ENCODE measurements at places on chromosomes 16 and 17. TPM values are rescaled to one million over a fixed set of nuclear protein-coding genes. Genes with fewer than 3 reads are reported as not detected.

- no peak for DNase-seq
Measured at GRCh38 chr17:63479495-63480184, 2.8 kb downstream of the ACE start.

Gene SCARF1
- 1.5 TPM for total RNA-seq

- no peak for DNase-seq
Measured at GRCh38 chr16:49748322-49748721, 107.6 kb downstream of the ZNF423 start.

DNA sequence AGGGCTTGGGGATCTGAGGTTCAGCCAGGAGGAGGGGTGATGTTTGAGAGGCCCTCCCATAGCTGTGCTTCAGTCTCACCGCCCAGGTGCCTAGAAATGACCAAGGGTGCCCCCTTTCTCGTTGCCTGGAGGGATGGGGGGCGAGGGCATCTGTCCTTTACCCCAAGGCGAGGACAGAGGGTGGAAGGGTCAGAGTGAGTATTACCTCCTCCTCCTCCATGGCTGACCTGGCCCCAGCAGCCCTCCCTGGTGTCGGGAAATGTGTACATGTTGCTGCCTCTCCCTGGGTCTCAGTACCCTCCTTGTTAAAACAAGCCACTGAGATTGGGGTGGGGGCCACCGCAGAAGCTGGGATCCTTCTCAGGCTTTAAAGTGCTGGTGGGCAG is 2.4 kb downstream of the NECAB2 start:
- no peak for DNase-seq

DNA sequence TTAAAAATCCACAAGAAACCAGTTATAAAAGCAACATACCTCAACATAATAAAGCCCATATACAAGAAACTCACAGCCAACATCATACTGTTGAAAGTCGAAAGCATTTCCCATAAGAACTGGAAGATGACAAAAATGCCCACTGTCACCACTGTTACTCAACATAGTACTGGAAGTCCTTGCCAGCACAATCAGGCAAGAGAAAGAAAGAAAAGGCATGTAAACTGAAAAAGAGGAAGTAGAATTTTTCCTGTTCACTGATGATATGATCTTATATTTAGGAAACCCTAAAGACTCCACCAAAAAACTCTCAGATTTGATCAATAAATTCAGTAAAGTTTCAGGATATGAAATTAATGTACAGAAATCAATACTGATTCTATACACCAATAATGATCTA is 45.1 kb downstream of the AHSP start:
- DNase-seq, result no peak

DNA sequence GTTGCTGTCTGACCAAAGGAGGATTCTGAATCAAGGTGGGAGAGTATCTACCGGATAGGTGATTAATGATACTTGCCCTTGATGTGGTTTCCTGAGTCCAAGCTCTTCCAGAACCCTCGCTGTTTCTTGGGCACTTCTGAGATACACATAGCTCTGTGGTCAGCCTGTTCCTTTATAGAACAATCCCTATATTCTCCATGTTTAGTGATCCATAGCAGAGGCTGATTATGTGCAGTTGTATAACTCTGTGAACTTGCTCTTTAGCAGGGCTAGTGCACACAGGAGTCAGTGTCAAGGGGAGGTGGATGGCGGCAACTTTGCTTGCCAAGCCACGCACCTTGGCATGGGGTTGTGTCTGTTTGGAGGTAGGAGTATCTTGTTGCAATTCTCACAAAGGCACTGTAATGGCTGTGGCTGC is 36.1 kb downstream of the ARL4D start:
- no peak for DNase-seq

- DNase-seq, result no peak
Measured at GRCh38 chr17:30450125-30451027, 26.8 kb upstream of the GOSR1 start.

Gene CDH16
- total RNA-seq, result not detected

Gene NDRG4
- 1.1 TPM for total RNA-seq

DNA sequence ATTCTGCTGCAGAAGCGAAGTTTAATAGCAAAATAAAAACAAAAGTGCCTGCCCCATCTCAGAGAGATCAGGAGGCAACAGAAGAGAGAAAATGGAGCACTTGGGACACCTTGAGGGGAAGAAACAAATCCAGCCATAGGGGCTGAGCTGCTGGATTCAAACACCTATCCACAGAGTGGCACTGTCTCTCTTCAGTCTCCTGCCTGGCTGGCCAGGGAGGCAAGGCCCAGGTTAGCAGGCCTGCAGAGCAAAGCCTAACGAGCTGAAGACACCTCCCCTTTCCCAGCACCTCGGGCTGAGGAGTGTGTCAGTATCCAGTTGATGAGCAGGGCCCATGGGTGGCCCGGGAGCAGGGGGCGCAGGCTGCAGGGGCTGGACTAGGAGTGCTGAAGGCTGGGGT is 8.8 kb upstream of the KRT31 start:
- no peak for DNase-seq

DNA sequence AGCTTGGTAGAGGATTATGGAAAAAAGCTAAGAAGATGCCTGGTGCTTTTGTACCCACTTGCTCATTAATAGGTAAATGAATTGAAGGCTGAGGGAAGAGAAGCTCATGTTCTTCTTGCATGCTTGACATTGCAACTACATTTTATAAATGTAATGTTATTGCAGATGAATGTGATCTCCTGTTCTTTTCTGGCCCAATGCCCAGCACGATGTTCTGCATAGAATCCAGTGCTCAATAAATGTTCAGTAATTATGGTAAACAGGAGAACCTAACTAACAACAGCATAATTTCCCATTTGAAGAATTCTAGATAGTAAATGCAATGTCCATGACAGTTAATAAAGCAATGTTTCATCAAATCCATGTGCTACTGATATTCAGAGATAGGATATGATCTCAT is 638.2 kb upstream of the SOX9 start:
- DNase-seq, result no peak

- DNase-seq, result no peak
Measured at GRCh38 chr16:11386791-11387546, 41.7 kb downstream of the RMI2 start.

DNA sequence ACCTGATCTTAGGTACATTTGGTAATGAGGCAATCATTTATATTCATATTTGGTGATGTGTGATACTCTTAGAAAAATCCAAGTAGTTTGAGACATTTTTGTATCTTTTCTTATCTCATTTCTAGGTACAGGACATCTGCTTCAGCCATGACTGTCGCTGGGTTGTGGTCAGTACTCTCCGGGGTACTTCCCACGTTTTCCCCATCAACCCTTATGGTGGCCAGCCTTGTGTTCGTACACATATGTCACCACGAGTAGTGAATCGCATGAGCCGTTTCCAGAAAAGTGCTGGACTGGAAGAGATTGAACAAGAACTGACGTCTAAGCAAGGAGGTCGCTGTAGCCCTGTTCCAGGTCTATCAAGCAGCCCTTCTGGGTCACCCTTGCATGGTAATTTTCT is 312.2 kb downstream of the BCAS3 start:
- no peak for DNase-seq

GRCh38 chr16:81601601-81602255 is 157.1 kb downstream of the CMIP start:
- no peak for DNase-seq

- no peak for DNase-seq
Measured at GRCh38 chr16:31356566-31357323, 1.8 kb downstream of the ITGAX start.

DNA sequence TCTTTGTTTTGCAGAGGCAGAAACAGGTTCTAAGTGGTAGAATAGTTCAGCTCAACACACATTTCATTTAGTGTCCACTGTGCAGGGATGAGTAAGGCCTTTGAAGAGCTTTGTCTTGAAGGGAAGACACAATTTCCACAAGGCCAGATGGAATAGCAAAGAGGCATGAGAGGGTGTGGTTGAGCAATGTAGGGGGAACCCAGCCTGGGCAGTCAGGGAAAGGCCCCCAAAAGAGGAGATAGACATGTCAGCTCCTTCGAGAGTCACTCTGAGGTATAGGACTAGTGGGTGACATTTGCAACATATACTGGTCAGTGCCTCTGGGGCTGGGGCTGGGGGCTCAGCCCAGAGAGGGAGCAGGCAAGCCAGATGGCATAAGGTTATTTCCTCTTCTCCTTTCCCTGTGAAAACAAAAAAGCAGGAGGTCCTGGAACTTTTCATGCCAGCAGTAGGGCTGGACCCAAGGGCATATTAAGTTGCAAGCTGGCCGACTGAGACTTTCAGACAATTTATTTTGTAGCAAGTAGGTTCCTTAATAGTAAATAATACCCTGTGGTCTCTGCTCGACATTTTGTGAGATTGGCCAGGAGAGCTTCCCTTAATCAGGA is 7.1 kb downstream of the ALKBH5 start:
- DNase-seq, result no peak

- DNase-seq, result no peak
Measured at GRCh38 chr16:7482032-7482431, 149.4 kb downstream of the RBFOX1 start.

- no peak for DNase-seq
Measured at GRCh38 chr17:38560503-38561318, 45.0 kb downstream of the SRCIN1 start.

- DNase-seq, result no peak
Measured at GRCh38 chr17:3602499-3602898, 6.7 kb downstream of the TRPV1 start.

Gene C17orf67
- 8.4 TPM for total RNA-seq

DNA sequence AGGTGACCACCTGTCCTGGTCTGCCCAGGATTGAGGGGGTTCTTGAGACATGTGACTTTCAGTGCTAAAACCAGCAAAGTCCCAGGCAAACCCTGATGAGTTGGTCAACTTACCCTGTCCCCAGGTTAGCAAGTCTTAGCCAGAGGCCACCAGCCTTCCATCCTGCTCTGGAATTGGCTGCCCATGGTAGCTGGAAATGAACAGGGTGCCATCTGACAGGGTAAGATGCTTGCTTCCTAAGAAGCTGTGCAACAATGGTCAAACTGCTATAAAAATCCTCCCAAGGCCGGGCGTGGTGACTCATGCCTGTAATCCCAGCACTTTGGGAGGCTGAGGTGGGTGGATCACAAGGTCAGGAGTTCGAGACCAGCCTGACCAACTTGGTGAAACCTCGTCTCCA is 22.8 kb upstream of the MTMR4 start:
- no peak for DNase-seq

DNA sequence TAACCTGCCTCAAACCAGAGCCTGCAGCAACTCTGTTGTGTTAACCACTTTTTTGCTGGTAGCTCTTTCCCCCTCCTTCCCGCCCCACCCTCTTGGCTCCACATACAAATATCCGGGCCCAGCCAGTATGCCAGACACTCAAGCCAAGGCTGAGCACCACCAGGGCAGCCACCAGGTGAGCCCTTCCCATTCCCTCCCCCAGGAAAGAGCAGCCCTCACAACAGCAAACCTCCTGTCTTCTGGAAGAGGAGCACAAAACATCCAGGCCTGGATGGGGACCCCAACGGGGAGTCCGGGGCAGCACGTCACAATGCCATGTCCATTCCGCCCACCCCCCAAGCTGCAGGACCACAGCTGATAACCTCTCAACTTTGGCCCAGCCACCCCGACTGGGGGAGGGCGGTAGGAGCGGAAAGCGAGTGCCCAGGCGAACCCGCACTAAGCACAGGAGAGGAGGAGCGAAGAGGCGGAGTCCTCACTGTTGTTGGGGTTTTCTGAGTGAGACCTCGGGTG is 757 bp downstream of the ORMDL3 start:
- DNase-seq, result peak; percentile 43

Gene C17orf113
- 0.93 TPM for total RNA-seq

- no peak for DNase-seq
Measured at GRCh38 chr16:77869997-77870813, 81.8 kb downstream of the VAT1L start.

GRCh38 chr17:69643686-69644085 is 229.2 kb downstream of the MAP2K6 start:
- DNase-seq, result no peak

DNA sequence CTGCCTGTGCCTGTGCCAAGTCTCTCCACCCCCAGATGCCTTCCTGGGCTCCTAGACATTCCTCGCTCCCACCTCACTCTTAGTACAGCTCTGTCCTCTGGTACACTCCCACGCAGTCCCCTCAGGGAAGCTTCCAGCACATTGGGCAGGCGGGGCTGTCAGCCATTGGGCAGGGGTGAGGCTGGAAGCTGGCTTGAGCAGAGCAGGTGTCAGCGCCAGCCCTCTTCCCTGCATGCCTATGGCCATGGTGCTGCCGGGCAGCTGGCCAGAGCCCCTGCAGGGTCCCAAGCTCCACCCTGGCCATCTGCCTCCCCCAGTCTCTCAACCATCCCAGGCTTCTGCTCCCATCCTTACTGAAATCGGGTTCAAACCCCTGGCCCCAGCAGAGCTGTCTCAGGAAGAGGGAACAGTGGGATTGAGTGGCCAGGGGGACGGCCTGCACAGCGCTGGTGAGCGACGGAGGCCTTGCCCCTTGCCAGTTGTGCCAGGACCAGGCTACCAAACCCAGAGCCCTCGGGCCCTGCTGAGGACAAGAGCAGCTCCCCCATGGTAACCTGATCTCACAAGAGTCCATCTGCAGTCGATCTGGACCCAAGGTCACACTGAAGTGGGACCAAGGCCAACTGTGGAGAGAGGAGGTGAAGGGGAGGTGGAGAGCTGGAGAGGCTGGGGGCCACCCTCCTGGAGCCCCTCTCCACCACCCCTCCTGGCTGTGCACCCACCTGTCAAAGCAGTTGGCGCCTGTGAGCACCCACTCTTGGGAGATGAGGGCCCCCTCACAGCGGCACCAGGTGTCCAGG is 2.4 kb upstream of the B9D1 start:
- DNase-seq, result no peak

GRCh38 chr16:22139008-22139407 is 23.3 kb upstream of the SDR42E2 start:
- no peak for DNase-seq

GRCh38 chr17:77208217-77208808 is 67.5 kb downstream of the SEC14L1 start:
- DNase-seq, result no peak

Gene SLC6A2
- not detected for total RNA-seq

DNA sequence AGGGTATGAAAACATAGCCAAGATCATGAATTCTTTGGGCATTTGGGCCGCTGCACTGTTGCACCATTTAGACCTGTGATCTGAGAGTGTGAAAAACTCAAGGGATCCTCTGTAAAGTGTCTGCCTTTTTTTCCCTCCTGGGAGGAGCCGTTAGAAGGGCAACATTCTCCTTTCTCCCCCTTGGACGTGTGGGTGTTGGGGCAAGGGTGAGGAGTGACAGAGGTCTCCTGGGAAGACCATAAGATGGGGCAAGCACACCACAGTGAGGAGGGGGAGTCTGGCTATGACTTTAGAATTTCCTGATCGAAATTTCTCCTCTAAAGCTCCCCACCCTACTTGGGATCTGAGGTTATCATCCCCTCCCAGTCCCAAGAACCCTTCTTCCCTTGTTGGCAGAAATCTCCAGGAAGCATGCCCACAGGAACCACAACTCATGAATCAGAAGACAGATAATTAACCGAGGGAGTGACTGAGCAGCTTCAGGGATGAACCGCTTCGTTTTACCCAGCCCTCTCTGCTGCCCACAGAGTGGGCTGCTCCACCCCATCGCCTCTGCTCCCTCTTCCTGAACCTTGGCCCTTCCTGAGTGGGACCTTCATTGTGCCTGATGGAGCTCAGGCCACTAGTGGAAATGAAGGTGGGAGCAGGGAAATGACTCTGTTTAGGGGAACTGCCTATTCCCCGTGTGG is 4.2 kb downstream of the ITGB3 start:
- DNase-seq, result no peak
